ENCODE measurements at places on chromosomes 3 and 15.
A peak's percentile ranks its signal among the peaks of the same experiment; 100 is the strongest.

- DNase-seq: no peak
These were observed 365 bp upstream of the PDCD6IP start for GRCh38 chr3:33798113-33798417.

GRCh38 chr15:90402767-90403166 lies 14.7 kb downstream of the IQGAP1 start:
- no peak for DNase-seq

DNA sequence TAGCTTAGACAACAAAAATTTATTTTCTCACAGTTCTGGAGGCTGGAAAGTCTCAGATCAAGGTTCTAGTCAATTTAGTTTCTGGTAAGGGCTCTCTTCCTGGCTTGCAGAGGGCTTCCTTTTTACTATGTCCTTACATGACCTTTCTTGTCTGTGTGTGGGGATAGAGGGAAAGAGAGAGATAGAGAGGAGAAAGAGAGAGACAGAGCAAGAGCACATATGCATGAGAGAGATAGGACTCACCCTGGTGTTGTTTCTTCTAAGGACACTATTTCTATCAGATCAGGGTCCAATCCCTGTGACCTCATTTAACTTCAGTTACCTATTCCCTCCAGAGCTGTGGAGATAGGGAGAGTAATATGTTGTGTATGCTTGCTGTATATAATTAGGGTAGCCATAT lies 44.9 kb upstream of the TEX9 start:
- no peak for DNase-seq

GRCh38 chr15:66497502-66498455 lies at the start of gene SNAPC5:
Gene SNAPC5 (minus strand): TSS chr15:66497762. CDS start chr15:66497731, 31 bp downstream.
- DNase-seq: peak; percentile 97

GRCh38 chr3:152296971-152297370 lies 28.2 kb downstream of the MBNL1 start:
- no peak for DNase-seq

GRCh38 chr3:55718074-55718473 lies 231.0 kb upstream of the WNT5A start:
- DNase-seq: no peak

- DNase-seq: no peak
These were observed 38.9 kb downstream of the TICRR start for GRCh38 chr15:89614164-89614563.

GRCh38 chr15:33852094-33852493 lies 116.2 kb upstream of the CHRM5 start:
- no peak for DNase-seq

DNA sequence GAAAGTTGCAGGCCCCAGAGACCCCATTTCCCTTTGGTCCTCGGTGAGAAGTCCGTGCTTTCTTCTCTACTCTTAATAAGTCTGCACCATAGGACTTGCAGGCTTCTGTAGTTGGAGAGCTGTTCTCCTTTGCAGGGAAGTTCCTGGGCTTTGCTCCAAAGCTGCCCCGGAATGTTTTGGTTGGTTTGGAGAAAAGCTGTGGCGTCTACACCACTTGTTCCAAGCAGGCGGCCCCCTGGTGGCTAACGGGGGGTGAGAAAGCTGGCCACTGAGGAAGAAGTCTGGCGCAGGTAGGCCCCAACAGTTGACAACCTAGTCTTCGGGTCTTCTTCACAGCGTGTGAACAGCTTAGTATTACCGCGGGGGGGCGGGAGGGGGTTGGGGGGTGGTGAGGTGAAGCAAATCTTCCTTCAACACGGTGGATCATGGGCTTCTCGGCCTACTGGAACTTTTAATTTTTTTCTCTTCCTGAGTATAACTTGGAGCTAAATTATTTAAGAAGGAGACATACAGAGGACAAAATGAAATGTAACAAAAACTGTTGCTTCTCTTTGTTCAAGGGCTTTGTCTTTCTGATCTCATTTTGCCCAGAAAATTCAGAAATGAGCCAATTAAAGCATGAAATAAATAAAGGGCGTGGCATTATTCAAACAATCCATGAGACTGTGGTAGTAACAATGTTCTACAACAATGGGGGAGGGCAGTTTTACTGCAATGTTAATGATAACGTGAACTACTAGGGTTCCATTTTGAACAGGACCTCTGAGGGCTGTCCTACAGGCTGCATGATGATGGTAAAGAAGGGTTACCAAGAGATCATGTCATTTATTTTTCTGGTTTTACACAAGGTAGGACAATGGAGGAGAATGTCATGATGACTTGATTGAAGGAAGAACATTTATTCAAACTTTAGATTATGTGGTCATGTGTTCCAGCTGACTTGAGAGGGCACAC lies 2.2 kb upstream of the THRB start:
- peak; percentile 81 for DNase-seq

- DNase-seq: no peak
These were observed 433.7 kb downstream of the MAGI1 start for GRCh38 chr3:65604863-65605526.

DNA sequence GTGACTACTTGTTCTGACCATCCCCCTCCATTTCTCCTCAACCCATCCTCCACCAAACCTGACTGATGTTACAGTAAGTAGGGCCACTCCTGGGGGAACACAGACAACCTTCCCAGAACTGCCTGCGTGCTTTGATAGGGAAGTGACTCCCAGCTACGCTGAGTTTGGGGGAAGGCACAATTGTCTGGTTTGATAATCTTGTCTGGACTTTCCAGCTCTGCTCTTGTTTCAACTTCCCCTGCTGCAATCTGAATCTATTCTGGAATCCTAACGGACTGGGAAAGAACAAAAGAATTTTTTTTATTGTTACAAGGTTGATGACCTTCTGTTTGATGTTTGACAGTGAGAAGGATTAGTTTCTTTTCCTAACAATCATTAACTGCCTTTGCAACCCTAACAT lies 895.6 kb downstream of the ROBO1 start:
- no peak for DNase-seq

GRCh38 chr3:110184536-110184935 lies 847.2 kb upstream of the DPPA4 start:
- DNase-seq: no peak

DNA sequence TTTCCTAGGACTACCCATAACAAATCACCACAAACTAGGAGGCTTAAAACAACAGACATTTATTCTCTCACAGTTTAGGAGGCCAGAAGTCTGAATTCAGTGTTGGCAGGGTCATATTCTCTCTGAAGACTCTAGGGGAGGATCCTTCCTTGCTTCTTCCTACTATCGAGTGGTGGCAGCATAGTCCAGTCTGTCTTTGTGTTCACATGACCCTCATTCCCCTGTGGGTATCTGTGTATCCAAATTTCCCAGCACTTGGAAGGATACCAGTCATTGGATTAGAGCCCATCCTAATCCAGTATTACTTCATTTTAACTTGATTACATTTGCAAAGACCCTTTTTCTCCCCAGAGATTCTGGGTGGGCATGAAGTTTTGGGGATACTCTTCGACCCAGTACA lies 63.8 kb downstream of the GMPS start:
- no peak for DNase-seq

DNA sequence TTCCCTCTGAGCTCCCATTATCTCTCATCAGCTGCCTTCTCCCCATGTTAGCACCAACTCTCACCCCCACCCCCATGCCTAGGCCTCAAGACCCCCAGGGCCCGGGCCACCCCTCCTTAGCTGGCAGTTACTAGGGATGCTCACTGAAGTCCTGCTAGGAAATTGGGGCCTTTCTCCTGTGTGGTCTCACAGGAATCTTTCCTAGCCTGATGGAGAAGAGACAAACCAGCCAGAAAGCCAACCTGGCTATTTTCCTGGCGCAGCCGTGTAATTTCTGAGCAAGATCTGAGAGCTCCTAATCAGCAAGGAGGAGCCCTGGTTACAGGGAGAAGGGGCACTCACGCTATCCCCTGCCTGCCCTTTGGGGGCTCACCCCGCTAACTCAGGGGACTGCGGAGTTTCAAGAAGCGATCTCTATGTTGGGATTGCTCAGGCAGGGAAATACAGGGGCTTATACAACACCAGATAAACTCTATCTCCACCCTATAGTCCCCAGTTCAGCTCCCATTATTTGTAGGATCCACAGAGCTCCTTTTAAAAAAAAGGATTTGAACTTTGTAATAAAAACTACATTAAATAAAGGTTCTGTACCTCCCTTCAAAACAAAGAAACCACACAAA lies 25.2 kb downstream of the NR2F2 start:
- peak; percentile 66 for DNase-seq

DNA sequence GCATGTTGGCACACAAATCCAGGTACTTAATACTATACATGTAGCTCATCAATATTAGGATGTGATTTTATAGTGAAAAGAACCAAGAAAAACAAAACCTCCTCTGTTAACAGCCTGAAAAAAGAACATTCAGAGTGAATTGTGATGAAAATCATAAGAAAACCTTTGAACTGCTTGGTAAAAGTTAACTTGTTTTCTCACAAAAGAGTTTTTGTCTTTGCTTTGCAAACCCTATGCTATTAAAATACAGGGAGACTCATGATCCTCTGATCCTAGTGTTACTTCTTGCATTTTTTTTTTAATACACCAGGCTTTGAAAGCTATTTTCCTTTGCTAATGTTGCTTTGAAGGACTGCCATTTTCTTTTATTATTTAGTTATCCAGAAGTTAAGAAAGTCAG lies 23.7 kb downstream of the QTRT2 start:
- DNase-seq: no peak

Measured in sciatic nerve (tissue), 2 donors.